ENCODE measurements at places on chromosomes 7 and 10.

DNA sequence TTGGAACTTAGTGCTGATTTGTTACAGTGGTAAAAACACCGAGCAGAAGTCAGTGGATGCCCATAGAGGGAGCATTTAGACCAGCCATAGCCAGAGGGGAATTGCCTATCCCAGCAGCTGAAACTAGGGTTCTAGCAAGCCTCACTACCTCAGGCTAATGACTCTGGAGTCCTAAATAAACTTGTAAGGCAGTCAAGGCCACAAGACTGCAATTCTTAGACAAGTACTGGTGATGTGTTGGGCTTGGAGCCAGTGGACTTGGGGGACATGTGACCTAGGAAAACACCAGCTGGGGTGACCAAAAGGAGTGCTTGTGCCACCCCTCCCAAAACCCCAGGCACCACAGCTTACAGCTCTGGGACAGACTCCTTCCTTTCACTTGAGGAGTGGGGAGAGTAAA, 209.0 kb downstream of the MAGI2 start:
- DNase-seq, result no peak

- DNase-seq, result no peak
Measured at GRCh38 chr10:57579926-57580325, 687.8 kb downstream of the IPMK start.

- no peak for DNase-seq
Measured at GRCh38 chr7:106462365-106462859, 177.6 kb upstream of the NAMPT start.

- DNase-seq, result no peak
Measured at GRCh38 chr7:28687537-28687936, 270.6 kb downstream of the TRIL start.

GRCh38 chr10:130627346-130628045, 491.3 kb downstream of the GLRX3 start:
- DNase-seq, result no peak

DNA sequence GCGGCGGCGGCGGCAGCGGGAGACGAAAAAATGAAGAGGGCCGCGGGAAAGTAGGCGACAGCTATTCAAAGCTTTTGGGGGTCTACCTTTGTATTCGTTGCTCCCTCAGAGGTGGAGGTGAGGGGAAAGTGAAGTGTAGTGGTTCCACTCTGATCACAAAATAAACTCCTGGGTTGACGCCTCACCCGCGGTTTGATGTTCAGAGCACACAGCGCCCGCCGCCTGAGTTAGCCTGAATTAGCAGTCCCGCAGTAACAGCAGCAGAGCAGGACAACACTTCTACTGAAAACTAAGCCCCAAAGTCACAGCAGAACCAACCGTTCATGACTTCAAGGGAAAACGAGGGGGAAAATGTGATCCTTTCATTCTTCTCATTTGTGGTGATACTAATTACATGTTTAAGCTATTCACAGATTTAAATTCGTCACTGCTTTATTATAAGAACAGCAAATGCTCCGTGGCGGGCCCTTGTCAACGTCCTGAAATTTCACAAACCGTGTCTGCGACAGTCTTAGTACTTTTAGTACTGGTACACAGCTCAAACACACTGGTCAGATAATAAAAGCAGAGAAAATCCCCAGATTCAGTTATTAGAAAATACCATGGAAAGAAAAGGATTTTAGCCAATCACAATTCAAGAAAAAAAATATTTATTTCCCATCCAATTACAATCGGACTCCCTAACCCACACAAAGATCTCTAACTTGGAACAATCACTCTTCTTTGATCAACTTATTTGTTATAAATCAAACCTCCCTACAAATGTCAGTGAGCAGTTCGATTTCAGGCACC, 563 bp upstream of the JMJD1C start:
- peak; percentile 14 for DNase-seq

DNA sequence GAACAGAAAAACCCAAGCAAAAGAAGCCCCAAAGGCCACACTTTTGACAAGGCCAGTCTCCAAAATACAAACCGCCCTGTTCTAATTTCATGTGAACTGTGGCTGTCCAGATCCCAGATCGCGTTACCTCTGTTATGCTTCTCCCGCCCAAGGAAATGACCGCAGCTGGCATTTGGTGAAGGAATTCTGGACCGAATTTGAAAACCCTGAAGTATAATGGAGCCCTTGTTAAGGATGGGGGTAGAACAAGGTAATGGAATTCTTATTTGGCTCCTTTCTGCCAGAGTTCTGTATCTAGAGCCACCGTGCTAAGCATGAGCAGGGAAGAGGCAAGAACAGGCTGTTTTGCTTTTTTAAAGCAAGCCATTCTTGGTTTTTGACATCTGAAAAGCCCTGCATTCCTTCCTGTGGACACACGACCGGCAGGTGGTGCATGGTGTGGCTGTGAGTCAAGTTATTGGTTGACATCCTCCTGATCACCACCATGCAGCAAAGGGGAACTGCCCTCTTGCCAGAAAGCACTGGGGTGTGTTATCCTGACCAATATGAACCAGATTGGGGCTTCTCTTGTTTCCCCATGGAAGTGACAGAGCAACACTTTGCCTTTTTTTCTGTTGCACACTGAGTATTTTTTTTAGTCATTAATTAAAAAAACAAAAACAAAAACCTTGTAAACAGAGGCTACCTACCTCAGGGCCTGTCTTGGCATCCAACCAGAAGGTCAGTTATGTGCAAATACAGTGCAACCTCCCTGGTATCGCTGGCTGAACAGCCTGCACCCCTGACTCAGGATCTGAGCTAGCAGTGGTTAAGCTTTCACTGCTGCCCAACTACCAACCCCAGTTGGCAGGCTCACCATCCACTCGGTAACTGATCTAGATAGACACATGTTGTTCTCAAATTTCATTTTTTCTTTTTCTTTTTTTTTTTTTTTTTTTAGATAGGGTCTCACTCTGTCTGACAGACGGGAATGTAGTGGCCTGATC, 14.2 kb downstream of the UCMA start:
- no peak for DNase-seq

GRCh38 chr10:117972168-117972837, 74.4 kb downstream of the RAB11FIP2 start:
- no peak for DNase-seq

- DNase-seq, result no peak
Measured at GRCh38 chr7:30222515-30223215, 61.7 kb upstream of the ZNRF2 start.

DNA sequence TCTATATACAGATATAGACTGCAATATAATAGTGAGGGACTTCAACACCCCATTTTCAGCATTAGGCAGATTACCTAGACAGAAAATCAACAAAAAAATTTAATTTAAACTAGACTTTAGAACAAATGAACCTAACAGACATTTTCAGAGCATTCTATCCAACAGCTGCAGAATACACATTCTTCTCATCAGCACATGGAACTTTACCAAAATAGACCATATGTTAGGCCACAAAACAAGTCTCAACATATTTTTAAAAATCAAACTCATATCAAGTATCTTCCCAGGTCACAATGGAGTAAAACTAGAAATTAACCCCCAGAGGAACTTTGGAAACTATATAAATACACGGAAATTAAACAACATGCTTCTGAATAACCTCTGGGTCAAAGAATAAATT, 169.6 kb downstream of the MTERF1 start:
- no peak for DNase-seq

- no peak for DNase-seq
Measured at GRCh38 chr7:88121335-88121734, 98.5 kb downstream of the SRI start.

DNA sequence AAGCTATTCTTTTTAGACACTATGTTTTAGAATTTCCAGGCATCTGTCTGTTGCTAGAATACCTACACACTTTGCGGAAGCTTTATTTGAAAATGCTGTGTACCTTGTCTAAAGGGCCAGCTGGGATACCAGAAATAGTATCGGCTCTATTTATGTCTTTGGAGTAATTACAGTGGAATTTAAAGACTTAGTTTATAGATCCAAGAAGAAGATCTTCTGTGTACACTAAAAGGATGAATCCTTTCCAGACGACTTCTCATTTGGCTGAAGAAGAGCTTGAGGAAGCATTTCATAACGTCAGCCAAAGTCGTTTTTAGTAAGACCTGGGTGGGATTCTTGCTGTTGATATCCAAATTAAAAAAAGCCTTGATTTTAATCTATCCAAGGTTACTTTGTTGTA, 365.9 kb downstream of the INHBA start:
- no peak for DNase-seq

DNA sequence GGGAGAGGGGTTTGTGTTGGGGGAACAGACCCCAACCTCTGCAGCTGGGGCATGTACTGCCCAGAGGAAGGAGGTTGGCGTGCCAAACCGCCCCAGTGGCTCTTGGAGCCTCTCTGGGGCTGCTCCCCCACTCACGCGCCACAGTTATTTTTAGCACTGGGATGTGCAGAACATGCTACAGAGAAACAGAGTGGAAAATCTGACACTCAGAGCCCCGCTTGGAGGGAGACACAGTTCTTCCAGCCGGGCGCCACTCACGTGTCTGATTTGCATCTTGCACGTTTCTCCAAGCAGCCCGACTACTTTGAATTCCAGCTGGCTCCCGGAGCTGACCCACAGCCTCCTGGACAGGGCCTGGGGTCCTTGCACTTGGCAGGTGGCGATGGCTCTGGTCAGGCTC, 182.0 kb downstream of the RPS24 start:
- no peak for DNase-seq

DNA sequence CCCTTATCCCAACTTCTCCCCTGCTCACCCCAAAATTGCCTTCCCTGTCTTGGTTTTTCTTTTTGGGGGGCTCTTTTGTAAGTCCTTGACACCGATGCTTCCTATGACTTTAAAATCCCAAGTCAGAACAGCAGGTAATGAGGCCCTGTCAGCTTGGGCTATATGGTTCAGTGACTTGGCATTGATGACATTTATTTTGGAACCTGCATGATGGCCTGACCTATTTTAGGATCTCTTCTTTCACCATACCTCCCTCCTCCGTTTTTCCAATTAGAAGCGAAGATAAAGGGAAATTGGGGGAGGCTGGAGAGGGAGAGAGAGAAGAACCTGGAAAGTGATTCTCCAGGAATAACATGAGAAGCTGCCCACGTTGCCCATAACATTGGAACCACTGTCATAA, 424.9 kb upstream of the AUTS2 start:
- no peak for DNase-seq
